Fibroblast of the conjunctiva (primary cell): ENCODE measurements at places on chromosomes 3 and 15.

DNA sequence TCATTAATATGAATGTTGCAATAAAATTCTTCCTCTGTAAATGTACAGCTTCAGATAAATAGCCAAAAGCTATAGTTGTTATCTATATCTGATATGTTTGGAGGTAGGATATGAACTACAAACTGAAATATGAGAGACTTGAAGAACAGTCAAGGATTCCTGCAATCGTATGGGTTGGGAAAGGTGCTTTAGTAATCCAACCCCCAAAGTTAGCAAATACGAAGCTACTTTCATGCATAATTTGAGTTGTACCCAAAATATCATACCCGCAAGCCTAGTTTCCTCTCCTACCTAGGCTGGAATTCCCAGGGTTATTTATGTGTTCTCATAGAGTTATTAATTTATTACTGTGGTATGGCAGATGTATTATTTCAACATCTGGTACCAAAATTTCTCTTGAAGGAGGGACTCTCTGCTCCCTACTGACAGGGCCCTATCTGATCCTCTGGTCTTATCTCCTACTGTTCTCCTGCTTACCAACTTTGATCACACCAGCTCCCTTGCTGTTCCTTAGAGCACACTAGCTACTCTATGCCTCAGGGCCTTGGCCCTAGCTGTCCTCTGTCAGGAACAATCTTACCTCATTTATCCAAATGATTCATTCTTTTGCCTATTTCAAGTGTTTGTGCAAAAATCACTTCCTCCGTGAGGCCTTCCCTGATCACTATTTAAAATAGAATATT lies 140.4 kb upstream of the CCDC54 start:
- no peak for DNase-seq

DNA sequence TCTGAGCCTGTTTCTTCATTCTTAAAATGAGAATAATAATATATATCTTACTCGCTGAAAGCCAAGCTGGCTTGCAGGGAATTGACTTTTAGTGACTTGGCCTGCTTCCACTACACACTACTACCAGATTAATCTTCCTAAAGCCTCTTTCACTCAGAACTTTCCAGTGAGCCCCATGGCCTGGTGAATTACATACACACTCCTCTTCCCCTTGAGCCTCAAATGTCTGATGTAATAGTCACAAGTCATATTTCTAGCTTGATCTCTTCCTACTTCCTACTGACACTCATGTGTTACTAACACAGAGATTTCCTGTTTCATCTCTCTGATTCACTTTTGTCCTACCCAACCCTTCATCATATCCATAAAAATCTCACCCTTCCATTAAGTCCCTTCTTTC lies 82.7 kb upstream of the SOX2 start:
- DNase-seq: peak; percentile 10

DNA sequence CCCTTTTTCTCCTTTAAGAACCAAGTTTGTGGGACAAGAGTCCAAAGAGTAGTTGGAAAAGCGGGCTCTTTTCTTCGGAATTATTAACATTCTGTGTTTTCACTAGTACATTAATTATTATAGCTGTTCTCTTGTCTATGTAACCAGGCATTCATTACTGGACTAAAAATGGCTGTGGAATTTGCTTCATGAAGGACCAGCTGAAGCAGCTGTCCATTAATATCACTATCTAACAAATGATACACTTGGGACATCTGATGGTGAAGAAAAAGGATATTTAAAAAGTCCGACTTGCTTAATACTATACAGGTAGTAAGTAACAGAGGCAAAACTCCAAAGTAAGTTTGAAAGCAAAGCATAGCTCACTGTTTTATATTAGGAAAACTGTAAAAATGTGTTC lies 728.9 kb upstream of the DPPA4 start:
- no peak for DNase-seq

DNA sequence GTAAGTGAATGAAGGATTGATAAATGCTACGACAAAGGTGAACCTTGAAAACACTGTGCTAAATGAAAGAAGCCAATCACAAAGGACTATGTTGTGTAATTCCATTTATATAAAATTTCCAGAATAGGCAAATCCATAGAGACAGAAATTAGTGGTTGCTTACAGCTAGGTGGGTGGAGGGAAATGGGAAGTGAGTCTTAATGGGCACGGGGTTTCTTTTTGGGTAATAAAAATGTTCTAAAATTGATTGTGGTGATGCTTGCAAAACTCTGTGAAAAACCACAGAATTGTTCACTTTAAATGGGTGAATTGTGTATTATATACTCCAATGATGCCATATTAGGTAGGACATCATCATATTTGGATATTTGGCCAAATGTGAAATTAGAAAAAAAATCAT lies 20.9 kb upstream of the TEX9 start:
- no peak for DNase-seq

DNA sequence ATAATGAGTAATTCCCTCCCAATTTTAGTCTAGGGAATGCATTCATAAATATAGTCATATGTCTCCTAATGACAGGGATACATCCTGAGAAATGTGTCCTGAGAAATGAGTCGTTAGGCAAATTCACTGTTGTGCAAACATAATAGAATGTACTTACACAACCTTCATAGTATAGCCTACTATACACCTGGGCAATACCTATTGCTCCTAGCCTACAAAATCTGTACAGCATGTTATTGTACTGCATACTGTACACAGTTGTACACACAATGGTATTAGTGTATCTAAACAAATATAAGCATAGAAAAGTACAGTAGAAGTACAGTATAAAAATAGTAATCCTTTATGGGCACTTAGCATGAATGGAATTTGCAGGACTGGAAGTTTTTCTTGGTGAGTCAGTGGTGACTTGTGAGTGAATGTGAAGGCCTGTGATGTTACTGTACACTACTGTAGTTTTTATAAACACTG lies 6.6 kb downstream of the DTWD1 start:
- DNase-seq: no peak

GRCh38 chr3:4850928-4851265 lies 128.3 kb upstream of the BHLHE40 start:
- DNase-seq: no peak

- DNase-seq: no peak
Observed at GRCh38 chr3:148953094-148953493, 38.2 kb upstream of the GYG1 start.

DNA sequence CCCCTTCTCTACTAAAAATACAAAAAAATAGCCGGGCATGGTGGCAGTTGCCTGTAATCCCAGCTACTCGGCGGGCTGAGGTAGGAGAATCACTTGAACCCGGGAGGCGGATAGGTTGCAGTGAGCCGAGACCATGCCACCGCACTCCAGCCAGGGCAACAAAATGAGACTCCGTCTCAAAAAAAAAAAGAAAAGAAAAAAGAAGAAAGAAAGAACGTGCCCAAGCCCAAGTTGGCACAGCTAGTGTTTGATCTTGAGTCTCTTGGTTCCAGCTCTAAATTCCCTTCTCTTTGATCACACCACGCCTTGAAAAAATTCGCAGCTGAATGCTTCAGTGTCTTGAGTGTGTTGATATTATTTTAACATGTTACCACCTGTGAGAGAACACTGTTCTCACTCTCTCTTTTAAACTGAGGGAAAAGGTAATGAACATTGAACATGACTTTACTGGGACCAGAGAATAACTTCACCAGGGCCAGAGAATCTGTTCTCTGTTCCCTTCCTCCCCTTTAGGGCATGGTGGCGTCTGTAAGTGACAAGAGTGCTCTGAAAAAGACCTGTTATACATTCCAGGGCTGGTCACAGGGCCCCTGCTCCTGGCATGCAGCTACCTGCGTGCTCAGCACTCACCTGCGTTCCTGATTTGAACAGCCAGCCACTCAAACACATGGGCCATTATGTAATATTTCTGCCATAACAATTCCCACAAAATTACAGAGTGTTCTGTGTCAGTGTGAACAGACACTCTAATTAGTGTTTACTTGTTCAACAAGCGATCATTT lies 19.0 kb downstream of the SLCO3A1 start:
- DNase-seq: no peak

- no peak for DNase-seq
Observed at GRCh38 chr3:14429237-14429636, 26.8 kb downstream of the SLC6A6 start.

DNA sequence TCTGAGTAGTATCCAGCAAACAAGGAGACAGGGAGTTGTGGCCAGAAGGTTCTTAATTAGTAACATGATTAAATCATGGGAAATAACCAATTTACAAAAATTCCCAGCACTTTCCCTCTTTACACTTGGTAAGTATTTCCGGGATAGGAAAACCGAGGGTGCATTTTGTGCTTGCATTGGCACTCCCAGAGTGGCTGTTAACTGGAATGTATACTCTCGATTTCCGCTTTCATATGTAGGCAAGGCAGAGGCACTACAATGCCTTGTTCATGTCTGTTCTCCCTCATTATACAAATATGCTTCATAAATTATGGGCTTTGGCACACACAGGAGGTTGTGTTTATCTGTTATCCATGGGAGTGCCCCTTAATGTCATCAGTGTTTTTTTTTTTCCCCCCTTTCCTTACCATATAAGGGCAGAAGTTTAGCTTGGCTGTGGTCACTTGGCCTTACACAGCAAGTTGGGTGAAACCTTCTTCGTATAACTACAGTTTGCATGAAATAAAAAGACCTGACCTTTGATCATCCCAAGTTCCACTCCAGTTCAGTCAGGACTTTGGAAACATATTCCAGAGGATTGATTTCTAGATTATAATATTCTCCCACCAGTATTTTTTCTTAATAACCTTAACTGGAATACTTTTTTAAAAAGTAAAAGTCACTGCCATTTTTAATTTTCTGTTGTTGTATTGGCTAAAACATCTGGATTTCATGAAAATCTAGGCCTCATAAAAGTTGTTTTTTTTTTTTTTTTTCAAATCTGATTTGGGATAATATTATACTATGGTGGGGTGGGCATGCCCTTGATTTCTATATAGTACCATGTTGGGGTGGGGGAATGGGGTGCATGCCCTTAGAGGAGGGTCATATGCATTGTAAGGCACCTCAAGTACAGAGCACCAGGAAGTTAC lies 8.9 kb downstream of the TPM1 start:
- no peak for DNase-seq

GRCh38 chr3:126516936-126517290 lies 660 bp downstream of the UROC1 start:
- no peak for DNase-seq

DNA sequence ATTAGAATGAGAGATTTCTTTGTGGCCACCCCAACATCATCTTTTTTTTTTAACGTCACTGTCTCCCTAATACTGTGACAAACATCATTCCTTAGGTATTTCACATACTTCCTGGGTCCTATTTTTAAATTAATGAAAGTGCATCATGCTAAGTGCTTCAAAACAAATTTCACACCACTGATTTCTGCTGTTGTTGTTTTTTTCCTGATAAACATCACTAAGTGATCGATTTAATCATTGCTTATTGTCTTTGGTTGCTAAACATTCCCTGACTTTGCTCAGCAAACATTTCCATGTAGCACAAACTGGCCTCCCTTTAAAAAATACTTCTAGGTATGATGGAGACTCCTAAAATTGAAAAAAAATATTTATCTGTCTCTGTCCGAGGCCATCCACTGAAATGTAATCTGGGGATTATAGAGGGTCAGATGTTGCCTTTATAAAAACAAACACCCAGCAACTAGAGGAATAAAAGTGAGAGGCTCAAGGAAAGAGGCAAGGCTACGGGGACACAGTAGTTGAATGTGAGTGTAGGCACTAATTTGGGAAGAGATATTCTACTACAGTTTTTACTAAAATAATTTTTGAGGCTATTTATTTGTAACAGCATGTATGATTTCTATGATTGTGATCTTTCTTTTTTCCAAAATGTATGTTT lies 20.5 kb upstream of the LMOD3 start:
- DNase-seq: no peak

DNA sequence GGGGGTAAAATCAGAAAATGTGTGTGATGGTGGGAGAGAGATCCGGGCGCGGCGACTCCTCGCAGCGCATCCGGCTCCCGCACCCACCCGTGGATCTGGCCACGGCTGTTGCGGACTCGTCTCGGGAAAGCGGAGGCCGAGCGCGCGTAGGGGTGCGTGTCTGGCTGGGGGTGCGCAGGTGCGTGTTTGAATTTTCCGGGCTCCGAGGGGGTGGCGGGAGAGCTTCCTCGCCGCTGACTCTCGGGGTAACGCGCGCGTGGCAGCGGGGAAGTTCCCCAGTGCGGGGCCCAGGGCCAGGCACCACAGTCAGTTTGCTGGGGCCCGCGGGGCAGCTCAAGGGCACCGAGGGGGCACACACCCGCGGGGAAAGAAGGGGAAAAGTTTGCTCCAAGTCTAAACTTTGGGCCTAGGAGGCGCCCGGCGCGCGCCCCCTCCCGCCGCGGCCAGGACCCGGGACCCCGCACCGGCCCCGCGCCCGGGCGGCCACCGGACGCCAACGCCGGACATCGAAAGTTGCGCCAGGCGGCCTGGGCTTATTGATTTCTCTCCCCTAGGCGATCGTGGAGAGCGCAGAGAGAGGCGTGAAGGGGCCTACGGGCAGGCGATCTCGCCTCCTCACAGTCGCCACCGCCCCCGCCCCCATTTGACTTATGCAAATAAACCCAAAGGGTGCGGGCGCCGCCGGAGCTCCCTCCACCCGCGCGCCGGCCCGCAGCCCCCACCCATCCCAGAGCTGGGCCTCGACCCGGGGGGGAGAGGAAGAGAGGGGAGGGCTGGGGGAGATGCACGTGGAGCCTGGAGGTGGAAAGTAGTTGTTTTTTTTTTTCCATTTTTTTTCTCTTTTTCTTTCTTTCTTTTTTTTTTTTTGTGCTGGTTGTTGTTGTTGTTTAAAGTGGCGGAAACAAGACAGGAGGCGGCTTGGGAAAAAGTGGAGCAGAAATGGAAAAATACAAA lies 639 bp downstream of the FOXP1 start:
- DNase-seq: no peak

GRCh38 chr15:70235347-70235746 lies 137.6 kb upstream of the TLE3 start:
- no peak for DNase-seq

DNA sequence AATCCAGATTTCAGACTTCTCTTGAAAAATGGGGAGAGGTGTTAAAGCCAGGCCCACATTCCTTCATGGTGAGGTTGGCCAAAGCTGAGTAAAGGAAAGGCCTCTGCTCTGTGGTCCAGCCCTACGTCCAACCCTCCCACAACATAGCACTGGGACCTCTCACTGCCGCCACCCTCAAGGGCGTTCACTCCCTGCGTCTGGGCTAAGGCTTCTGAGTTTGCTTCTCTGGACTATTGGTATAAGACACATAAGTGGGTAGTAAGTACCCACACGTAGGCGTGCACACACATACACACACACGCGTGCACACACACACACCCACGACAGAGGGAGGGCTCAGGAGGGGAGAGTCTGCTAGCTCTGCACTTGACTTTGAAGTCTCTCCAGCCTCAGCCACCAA lies 80.2 kb upstream of the PXYLP1 start:
- no peak for DNase-seq

GRCh38 chr15:90071220-90071807 lies 31.0 kb downstream of the IDH2 start:
- peak; percentile 78 for DNase-seq

GRCh38 chr3:131453533-131453932 lies 49.2 kb downstream of the MRPL3 start:
- DNase-seq: no peak
